ENCODE measurements at places on chromosomes 1 and 21.

DNA sequence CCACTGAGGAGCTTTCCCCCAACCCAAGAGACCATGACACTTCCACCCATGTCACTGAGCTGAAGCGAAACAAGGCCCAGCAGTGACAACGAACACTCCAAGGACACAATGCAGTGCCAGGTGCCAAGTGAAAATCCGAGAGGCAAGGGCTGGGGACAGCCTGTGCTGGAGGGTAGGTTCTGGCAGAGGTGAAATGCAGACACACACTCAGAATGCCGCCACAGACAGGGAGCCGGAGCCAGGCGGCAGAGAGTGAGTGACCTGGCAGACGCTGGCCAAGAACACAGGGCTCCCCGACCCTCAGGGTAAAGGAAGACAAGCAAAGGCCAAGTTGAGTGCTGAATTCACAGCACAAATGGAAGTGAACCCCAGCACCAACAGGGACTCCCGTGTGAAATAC, 78.9 kb downstream of the CD46 start:
- no peak for DNase-seq

GRCh38 chr21:25103500-25104207, 503.6 kb downstream of the MRPL39 start:
- no peak for DNase-seq

DNA sequence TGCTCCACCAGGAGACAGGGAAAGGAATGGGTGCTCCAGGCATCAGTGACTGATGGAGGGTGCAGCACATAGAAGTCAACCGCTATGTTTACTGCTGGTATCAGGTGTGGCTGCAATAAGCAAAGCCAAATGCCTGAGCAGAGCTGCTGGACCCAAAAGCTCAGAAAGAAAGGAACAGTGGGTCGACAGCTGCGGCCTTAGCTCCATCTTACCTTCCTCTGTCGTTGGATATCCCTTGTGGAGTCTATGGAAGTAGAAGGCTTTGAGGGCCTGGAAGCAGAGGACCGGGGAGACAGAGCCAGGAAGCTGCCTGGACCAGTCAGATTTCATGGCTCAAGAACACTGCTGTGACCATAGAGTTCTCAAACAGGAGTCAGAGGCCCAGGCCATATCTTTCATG, 45.3 kb downstream of the RIMS3 start:
- peak; percentile 18 for DNase-seq

DNA sequence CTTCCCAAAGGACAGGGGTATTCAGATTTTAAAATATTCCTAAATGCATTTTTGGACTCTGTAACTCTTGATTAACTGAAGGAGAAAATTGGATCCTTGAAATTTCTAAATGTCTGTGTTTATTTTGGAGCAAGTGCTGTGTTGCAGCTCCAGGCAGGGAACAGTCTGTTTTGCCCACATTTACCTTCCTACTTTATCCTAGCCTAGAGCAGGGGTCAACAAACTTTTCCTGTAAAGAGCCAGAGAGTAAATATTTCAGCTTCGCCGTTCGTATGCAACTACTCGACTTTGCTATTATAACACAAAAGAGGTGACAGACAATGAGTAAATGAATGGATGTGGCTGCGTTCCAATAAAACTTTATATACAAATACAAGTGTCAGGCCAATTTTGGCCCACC, 402.2 kb downstream of the GPATCH2 start:
- DNase-seq: no peak

DNA sequence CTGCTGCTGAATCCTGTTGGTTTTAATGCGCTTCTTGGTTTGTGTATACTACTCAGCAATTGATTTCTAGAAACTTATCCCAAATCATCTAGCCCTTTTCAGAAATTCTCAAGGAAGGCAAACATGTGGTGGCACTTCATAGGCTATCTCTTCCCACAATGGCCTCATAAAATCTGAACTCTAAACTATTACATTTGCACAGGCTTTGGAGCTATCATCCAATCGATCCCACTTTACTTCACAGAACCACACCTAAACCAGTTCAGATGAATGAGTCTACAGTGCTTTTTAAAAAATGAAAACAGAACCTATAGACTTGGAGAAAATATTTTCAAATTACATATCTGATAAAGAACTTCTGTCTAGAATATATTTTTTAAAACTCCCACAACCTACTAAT, 6.9 kb downstream of the STYXL2 start:
- no peak for DNase-seq

- no peak for DNase-seq
These were observed 978 bp downstream of the SLC39A1 start for GRCh38 chr1:153962088-153963029.

- DNase-seq: no peak
These were observed 30.1 kb downstream of the RAP1A start for GRCh38 chr1:111649648-111650047.

GRCh38 chr1:161089251-161089924, at the start of gene NECTIN4:
TSS of gene NECTIN4 (minus strand) at chr1:161089558. CDS start at chr1:161089296, 262 bp downstream.
- DNase-seq: no peak

GRCh38 chr1:193183019-193183627, 3.3 kb downstream of the B3GALT2 start:
- no peak for DNase-seq

DNA sequence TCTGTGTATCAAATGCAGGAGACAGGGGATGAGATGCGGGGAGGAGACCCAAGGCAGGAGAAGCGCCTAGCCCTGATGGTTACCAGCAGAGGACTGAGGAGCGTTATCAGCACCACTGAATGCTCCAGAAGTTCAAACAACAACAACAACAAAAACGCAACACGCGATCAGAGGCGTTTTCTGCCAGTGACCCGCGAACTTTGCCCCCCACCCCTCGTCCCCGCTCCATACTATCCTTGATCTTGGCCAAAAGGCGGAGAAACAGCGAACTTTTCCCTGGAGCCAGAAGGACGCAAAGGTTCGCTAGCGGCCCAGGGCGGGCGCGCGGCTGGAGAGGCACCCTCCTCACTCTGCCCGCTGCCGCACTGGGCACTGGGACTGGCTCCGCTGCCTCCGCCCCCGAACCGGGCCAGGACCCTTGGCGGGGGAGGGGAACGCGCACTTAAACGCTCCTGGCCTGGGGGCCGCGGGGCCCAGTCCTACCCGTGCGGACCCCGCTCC, 699 bp downstream of the ECHDC2 start:
- no peak for DNase-seq

DNA sequence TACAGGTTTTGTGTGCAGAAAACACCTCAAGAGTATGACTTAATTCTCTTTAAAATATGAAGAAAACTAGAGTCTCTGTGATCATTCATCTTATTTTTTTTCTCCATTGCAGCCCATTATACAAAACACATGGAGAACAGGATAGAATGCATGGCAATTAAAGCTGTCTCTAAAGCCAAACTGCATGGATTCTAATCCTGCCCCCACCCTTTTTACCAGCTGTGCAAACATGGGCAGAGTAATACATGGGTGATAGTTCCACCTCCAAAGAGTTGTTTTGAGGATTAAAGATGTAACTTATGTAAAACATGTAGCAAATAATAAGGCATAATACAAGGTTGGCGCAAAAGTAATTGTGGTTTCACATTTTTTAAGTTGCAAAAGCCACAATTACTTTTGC, 114.4 kb downstream of the CLEC20A start:
- DNase-seq: no peak

DNA sequence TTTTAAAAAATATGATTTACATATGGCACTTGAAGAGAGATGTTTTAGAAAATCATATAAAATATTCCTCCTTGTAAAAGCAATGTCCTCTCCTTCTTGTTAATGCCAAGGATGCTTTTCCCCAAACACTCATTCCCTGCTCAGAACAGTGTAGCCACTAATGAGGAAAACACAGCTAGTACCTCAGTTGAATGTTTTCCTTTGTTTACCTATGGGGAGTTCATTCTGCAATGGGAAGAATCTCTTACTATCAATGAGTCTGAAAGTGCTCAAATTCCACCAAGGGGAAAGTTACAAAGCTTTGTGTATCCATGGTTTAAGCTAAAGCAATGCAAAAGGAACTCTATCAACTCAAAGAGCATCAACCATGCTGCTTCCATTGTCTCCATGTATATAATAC, 221.9 kb upstream of the ADGRL2 start:
- DNase-seq: no peak

DNA sequence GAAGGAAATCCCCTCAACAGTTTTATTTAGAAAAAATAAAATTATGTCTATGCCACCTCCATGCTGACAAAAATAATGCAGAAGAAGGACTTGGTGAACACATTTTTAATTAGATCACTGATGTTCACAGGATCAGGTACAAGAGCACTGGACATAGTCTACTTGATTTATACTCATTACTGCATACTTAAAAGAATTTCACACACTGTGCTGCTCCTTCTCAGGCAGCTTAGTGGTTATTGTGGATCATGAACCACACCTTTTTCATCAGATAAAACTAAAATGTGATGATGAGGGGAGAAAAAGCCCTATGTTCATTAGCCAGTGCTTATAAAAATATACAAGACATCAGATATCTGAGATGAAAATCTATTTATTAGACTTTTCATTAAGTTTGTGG, 103.3 kb upstream of the DPH5 start:
- no peak for DNase-seq

- no peak for DNase-seq
These were observed 469.2 kb downstream of the SMYD3 start for GRCh38 chr1:246037832-246038231.

DNA sequence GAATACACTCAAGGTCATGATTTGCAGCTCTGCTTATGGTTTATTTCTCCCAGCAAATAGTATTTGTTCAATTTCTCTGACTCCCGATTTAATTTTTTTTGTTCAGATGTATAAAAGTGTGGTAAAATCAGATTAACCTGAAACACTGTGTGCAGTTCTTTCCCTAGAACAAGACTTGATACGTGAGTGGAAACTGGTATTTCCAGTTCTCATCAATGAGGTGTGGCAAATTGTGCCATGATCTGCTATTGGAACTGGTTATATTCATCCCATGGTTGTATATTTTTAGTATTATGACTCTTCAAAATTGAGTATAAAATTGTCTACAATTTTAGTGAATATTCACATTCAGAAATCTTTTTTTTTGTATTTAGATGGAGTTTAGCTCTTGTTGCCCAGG, 76.8 kb upstream of the IVNS1ABP start:
- no peak for DNase-seq

- peak; percentile 86 for DNase-seq
These were observed at the start of gene ELOA for GRCh38 chr1:23743287-23744152. TSS of gene ELOA (plus strand) at chr1:23743471. CDS start at chr1:23743504, 33 bp downstream.

All from ecto neural progenitor cell (in vitro differentiated cells).